Cortex of kidney (tissue), 1 donor: ENCODE measurements at places on chromosomes 7 and 10.

GRCh38 chr10:26858707-26859034 lies 2.1 kb downstream of the ABI1 start:
- DNase-seq = no peak

DNA sequence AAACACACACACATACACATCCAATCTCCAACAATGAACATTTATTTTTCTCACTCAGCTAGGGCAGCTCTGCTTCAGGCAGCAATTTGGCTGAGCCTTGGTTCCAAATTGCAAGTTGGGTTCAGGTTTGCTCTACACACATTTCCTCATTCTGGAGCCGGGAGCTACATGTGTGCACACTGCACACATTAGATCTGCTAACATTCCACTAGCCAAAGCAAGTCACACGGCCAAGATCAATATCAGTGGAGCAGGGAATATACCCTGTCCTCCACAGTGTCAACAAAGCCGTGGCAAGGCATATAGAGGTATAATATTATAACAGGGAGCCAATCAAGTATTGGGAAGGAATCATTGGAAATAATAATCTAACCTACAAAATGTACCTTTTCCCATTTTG lies 57.5 kb upstream of the PPP1R3C start:
- DNase-seq = no peak

DNA sequence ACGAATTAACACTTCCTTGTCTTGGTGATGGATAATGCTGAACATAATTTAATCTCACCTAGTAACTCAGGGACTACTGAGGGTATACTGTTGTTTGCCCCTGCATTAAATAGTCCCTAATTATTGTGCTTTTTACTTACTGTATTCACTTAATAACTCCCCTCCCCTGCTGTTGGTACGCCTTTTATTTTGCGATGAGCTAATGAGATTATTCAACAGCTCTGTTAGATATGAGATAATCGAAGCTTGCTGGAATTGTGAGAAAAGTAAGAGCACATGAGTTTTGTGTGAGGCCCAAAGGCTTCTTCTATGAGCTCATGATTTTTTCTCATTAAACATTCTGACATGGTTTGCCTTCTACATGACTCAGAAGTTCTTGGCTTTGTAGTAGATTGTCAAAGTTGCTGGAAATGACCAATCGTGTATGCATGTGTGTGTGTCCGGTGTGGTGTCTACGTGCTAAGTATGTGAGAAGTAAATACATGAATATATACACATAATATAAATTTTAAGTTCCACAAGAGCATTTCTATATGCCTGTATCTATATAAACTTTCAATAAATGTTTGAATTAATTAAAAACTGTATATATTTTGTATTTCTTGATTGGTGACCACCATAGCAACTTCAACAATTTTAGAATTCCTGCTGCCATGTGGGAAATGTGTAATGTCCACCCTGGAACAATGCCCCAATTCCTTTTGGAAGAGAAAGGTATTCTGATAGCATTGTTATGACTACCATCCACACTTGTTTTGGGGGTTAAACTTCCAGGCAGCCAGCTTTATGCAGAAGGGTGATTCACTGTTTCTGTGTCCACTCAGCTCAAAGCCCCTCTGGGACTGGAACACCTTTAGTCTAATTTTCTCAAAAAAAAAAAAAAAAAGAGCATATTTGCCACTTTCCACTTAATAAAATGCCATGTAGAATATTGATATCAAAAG lies 106.2 kb downstream of the SAMD9 start:
- no peak for DNase-seq

- DNase-seq = no peak
These were observed 144.9 kb downstream of the GRID1 start for GRCh38 chr10:86221442-86222335.

DNA sequence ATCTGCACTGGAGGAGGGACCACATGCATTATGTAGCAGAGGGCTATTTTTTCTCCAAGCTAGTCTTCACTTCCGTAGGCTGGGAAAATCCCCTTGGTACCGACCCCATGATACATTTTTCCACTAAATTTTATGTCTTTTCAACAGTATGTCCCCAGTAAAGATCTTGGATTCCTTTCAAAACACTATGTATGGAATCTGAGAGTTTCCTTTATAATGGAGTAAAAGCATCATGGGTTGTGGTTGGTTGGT lies 4.8 kb upstream of the ZNRF2 start:
- no peak for DNase-seq

DNA sequence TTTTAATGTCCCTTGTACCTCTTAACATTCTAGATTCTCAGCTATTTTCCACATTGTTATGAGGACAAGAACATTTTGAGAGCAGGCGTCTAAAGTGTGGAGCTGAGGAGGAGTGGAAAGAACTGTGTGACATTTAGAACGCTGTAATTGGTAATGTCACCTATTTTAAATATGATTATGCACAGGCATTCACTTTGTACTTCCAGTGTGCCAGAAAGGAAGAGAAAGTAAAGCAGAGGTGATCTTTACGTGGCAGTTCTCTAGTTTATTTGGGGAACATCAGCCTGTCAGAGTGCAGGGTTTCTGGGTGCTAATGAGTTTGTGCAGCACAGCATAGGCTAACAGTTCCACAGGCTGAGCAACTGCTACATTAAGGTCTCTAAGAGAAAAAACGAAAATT lies 498.4 kb upstream of the POM121L12 start:
- no peak for DNase-seq

GRCh38 chr10:100287756-100288155 lies 1.3 kb upstream of the BLOC1S2 start:
- DNase-seq = no peak

- DNase-seq = no peak
These were observed 8.1 kb downstream of the DYNC2I1 start for GRCh38 chr7:158864507-158864820.
